Endothelial cell (in vitro differentiated cells): ENCODE measurements at places on chromosomes 1 and 21.

DNA sequence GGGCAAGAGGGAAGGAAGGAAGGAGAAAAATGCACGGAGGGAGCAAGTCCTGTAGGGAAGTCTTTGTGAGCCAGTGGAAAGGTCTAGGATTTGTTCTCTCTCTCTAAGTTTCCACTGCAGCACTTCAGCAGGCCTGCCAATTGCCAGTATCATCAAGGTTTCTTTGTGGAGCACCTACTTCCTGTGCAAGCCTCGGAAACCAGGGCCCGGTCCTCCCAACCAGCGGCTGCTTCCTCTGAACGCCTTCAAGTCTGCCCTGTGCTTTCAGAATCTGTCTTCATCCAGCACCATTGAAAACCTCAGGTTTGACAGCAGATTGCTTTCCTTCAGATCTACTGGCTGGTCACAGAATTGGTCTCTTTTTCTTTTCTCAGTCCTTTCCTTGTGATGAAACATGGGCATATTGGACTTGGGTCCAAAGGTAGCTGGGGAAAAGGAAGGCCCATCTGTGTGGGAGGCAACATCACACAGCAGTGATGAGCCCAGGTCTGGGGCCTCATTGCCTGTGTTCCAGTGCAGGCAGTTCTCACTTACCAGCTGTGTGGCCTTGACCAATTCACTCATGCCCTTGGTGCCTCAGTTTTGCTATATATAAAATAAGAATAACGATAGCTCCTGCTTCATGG lies 144.5 kb downstream of the SEC16B start:
- peaks cover 3% of the 10 kb centered on the region for H3K27me3 ChIP-seq
- H3K4me3 ChIP-seq, result no peak overlapping the region
- H3K36me3 ChIP-seq, result no peaks in the 10 kb centered on the region
- H3K4me1 ChIP-seq, result no peaks in the 10 kb centered on the region

DNA sequence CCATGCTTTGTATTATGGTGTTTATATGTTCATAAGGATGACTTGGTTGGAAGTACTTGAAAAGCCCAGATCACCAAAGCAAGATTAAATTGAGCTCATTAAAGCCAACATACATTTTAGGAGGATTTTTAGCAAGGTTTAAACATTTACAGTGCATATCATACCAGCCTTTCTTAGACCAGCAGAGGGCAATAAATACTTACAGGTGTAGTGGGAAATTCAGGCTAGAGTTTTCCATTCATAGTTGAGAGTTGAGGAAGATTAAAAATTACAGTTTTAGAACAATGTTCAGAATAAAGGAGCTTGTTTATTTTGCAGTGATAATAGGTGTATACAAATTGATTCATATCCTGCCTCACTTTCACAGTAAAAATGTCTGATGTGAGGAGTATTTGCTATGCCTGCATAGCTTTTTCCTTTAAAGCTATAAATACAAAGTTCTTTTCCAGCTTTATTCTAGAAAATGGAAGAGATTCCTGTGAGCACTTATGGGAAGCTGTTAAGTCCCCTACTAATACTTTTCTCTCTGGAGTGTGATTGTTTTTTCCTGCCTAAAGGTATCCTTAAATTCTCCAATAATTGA lies 35.3 kb downstream of the DTL start:
- no peaks in the 10 kb centered on the region for H3K36me3 ChIP-seq
- no peak for DNase-seq
- no peaks in the 10 kb centered on the region for H3K27me3 ChIP-seq
- H3K4me1 ChIP-seq, result no peaks in the 10 kb centered on the region
- no peak overlapping the region for H3K4me3 ChIP-seq

GRCh38 chr1:152110860-152111514 lies 4.3 kb downstream of the TCHH start:
- H3K4me3 ChIP-seq, result no peak overlapping the region
- H3K27me3 ChIP-seq, result peaks cover 11% of the 10 kb centered on the region
- DNase-seq, result peak; percentile 45
- H3K27ac ChIP-seq, result no peak overlapping the region
- H3K36me3 ChIP-seq, result peaks cover 10% of the 10 kb centered on the region
- H3K4me1 ChIP-seq, result peaks cover 6% of the 10 kb centered on the region

GRCh38 chr1:225453797-225454648 lies 26.2 kb upstream of the LBR start:
- H3K27ac ChIP-seq, result no peak overlapping the region
- H3K4me1 ChIP-seq, result no peaks in the 10 kb centered on the region
- H3K4me3 ChIP-seq, result no peak overlapping the region
- H3K27me3 ChIP-seq, result peaks cover 2% of the 10 kb centered on the region

GRCh38 chr1:145690587-145691558 lies 16.3 kb downstream of the PDZK1 start:
- H3K36me3 ChIP-seq, result no peaks in the 10 kb centered on the region
- H3K27me3 ChIP-seq, result no peaks in the 10 kb centered on the region
- DNase-seq, result no peak
- no peak overlapping the region for H3K4me3 ChIP-seq
- H3K27ac ChIP-seq, result no peak overlapping the region

DNA sequence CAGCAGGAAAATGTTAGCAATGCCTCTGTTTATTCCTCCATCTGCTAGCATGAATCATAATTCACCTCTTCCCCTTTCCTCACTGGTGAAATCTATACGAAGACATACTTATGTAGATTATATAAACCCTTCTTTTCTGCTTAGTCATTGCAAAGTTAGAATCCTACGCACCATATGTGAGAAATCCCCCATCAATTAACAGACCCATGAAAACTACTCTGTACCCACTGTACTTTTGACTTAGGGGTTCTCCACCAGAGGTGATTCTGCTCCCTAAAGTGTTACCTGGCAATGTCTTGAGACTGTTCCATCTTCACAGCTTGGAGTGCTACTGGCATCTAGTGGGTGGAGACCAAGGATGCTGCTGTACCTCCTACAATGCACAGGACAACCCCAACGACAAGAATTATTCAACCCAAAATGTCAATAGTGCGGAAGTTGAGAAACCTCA lies 49.6 kb upstream of the KCTD3 start:
- H3K27me3 ChIP-seq, result no peaks in the 10 kb centered on the region
- DNase-seq, result peak; percentile 20
- H3K27ac ChIP-seq, result no peak overlapping the region

DNA sequence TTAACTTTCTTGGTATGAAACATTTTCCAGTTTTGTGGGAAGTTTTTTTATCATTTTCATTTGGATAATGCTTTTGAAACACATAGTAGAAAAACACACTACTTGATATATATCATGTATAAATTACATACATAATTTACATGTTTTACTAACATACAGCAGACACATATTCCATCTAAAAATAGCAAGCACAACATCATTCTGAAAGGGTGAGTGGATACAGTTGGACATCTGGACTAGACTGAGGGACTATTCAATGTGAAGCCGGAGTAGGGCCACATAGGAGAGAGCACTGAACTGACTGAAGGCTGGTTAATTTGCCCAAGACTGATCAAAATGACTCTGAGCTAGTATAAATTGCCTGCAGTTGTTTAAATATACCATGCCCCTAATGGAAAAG lies 11.7 kb downstream of the CDKN2C start:
- no peak overlapping the region for H3K27ac ChIP-seq
- no peak overlapping the region for H3K4me3 ChIP-seq
- no peaks in the 10 kb centered on the region for H3K36me3 ChIP-seq
- peaks cover 10% of the 10 kb centered on the region for H3K4me1 ChIP-seq
- DNase-seq, result no peak
